ENCODE measurements at places on chromosomes 1 and 21. TPM values are rescaled to one million over a fixed set of nuclear protein-coding genes. Genes with fewer than 3 reads are reported as not detected.

SPRR1B gene
- total RNA-seq = not detected

PKN2 gene
- 7.3 TPM for total RNA-seq

SPATA1 gene
- total RNA-seq = not detected

FAM163A gene
- total RNA-seq = not detected

INSRR gene
- total RNA-seq = 2.9 TPM

SSR2 gene
- 103 TPM for total RNA-seq

NR1I3 gene
- 0.21 TPM for total RNA-seq

ENTREP3 gene
- total RNA-seq = 34.5 TPM

EIF2D gene
- total RNA-seq = 40.2 TPM

CELA2A gene
- not detected for total RNA-seq

CCDC30 gene
- not detected for total RNA-seq

GRCh38 chr1:10585242-10585641 lies 110.5 kb downstream of the PEX14 start:
- no peaks in the 10 kb centered on the region for H3K36me3 ChIP-seq
- H3K4me1 ChIP-seq = no peaks in the 10 kb centered on the region
- H3K4me3 ChIP-seq = no peak overlapping the region
- H3K27ac ChIP-seq = no peak overlapping the region

GRCh38 chr1:81213279-81213678 lies 587.5 kb upstream of the ADGRL2 start:
- no peaks in the 10 kb centered on the region for H3K27me3 ChIP-seq
- H3K4me3 ChIP-seq = no peak overlapping the region
- no peak overlapping the region for H3K27ac ChIP-seq
- H3K36me3 ChIP-seq = no peaks in the 10 kb centered on the region
- DNase-seq = no peak

- H3K4me1 ChIP-seq = no peaks in the 10 kb centered on the region
- H3K27ac ChIP-seq = no peak overlapping the region
- no peak for DNase-seq
- no peak overlapping the region for H3K4me3 ChIP-seq
- H3K36me3 ChIP-seq = no peaks in the 10 kb centered on the region
Measured at GRCh38 chr1:206094024-206094423, 23.2 kb downstream of the AVPR1B start.

- H3K27me3 ChIP-seq = no peaks in the 10 kb centered on the region
- no peak for DNase-seq
- H3K27ac ChIP-seq = no peak overlapping the region
- H3K4me1 ChIP-seq = no peaks in the 10 kb centered on the region
- H3K36me3 ChIP-seq = no peaks in the 10 kb centered on the region
Measured at GRCh38 chr1:86520789-86521521, 25.9 kb upstream of the CLCA4 start.

- H3K27me3 ChIP-seq = no peaks in the 10 kb centered on the region
- H3K4me3 ChIP-seq = no peak overlapping the region
- H3K4me1 ChIP-seq = peaks cover 8% of the 10 kb centered on the region
- DNase-seq = no peak
Measured at GRCh38 chr1:180909462-180909976, 3.2 kb upstream of the KIAA1614 start.

GRCh38 chr1:235920596-235921375 lies 54.1 kb upstream of the LYST start:
- H3K36me3 ChIP-seq = no peaks in the 10 kb centered on the region
- H3K4me3 ChIP-seq = no peak overlapping the region
- no peaks in the 10 kb centered on the region for H3K27me3 ChIP-seq
- H3K27ac ChIP-seq = no peak overlapping the region
- DNase-seq = no peak

- H3K4me3 ChIP-seq = no peak overlapping the region
- no peaks in the 10 kb centered on the region for H3K4me1 ChIP-seq
- no peak for DNase-seq
- H3K27ac ChIP-seq = no peak overlapping the region
Measured at GRCh38 chr1:153277852-153278251, 18.4 kb downstream of the LORICRIN start.

DNA sequence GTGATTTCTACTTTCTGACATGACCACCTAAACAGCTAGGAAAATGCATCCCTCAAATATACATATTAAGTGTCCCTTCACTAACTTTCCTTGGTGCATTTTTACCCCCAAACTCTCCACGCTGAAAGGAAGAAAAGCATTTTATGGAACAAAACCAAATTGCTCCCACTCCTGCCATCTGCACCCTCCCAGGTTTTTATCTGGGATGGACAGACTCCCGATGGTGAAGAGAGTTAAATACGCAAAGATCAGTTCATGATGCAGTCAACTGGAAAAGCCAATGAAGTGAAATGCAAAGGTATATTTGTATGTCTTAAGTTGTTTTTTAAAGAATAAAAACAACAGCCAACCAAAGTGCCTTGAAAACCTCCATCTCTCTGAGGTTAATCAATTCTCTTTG lies 2.7 kb downstream of the DSTYK start:
- no peak overlapping the region for H3K4me3 ChIP-seq
- H3K4me1 ChIP-seq = peaks cover 8% of the 10 kb centered on the region
- no peaks in the 10 kb centered on the region for H3K27me3 ChIP-seq
- no peak for DNase-seq

- H3K36me3 ChIP-seq = no peaks in the 10 kb centered on the region
- H3K4me3 ChIP-seq = no peak overlapping the region
- H3K27me3 ChIP-seq = no peaks in the 10 kb centered on the region
- H3K27ac ChIP-seq = no peak overlapping the region
Measured at GRCh38 chr1:57281324-57281723, 142.5 kb downstream of the DAB1 start.

DNA sequence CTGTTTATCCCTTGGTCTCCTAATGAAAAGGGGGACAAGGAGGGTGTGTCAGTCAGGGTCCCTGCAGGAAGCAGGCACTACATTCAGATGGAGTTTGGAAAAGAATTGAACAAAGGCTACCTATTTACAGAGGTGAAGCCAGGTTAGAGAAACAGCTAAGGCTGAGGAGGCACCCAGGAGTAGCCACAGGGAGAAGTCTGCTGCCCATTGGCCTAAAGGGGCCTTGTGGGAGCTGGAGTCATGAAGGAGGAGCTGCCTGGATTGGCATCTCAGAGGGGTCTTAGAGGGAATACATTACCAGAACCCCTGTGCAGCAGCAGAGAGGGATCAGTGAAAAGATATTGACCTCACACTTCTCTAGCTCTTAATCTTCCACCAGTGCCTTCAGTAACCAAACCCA lies 31.2 kb upstream of the USP24 start:
- H3K27me3 ChIP-seq = no peaks in the 10 kb centered on the region
- no peak for DNase-seq
- no peak overlapping the region for H3K27ac ChIP-seq
- no peak overlapping the region for H3K4me3 ChIP-seq

DNA sequence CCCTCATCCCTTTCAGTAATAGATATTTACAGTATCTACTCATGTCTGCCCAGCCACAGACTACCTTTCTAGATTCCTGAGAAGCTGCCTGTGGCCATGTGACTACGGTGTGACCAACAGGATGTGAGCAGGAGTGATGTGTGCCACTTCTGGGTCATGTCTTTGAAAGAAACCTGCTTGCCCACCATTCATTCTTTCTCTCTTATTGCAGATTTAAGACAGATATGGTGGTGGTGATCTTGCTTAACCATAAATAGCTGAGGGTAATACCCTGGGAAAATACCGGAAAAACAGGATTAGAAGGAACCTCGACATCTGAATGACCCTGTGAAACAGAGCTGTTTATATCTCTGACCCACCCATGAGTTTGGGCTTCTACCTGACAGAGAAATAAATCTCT lies 41.6 kb upstream of the GUCA2A start:
- no peak overlapping the region for H3K27ac ChIP-seq
- DNase-seq = no peak
- H3K4me3 ChIP-seq = no peak overlapping the region
- no peaks in the 10 kb centered on the region for H3K4me1 ChIP-seq
- peaks cover 13% of the 10 kb centered on the region for H3K36me3 ChIP-seq
- no peaks in the 10 kb centered on the region for H3K27me3 ChIP-seq

- H3K36me3 ChIP-seq = peaks cover 82% of the 10 kb centered on the region
- no peak for DNase-seq
- no peaks in the 10 kb centered on the region for H3K27me3 ChIP-seq
- H3K4me1 ChIP-seq = no peaks in the 10 kb centered on the region
- no peak overlapping the region for H3K27ac ChIP-seq
- no peak overlapping the region for H3K4me3 ChIP-seq
Measured at GRCh38 chr21:45175326-45176095, 101.1 kb downstream of the ADARB1 start.

DNA sequence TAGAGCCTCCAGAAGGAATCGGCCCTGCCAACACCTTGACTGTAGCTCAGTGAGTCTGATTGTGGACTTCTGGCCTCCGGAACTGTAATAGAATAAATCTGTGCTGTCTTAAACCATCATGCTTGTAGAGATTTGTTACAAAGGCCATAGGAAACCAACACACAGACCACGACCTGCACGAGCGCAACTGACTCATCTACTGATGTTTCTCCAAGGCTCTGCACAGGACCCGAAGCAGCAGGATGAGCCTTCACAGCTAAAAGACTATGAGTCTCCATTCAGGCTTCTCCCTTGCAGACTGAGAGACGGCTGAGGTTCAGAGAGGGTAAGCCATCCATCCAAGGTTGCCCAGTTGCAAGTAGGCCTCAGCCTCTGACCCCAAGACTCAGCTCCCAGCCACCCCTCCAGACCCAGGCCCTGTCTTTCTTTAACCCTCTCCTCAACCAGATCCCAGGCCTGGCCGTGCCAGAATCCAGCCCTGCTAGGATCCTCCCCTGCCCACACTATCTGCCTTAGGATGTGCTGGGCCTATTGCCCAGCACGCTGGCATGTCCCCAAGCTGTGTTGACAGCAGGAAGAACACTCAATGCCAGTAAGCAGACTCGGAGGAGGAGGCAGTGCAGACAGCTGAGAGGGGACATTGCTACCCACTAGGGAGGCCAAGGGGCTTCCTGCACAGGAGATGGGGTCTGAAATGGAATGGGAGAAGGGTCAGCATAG lies 109.0 kb downstream of the HMGB4 start:
- no peak for DNase-seq
- H3K27me3 ChIP-seq = no peaks in the 10 kb centered on the region
- no peaks in the 10 kb centered on the region for H3K36me3 ChIP-seq
- no peak overlapping the region for H3K4me3 ChIP-seq
- no peak overlapping the region for H3K27ac ChIP-seq

DNA sequence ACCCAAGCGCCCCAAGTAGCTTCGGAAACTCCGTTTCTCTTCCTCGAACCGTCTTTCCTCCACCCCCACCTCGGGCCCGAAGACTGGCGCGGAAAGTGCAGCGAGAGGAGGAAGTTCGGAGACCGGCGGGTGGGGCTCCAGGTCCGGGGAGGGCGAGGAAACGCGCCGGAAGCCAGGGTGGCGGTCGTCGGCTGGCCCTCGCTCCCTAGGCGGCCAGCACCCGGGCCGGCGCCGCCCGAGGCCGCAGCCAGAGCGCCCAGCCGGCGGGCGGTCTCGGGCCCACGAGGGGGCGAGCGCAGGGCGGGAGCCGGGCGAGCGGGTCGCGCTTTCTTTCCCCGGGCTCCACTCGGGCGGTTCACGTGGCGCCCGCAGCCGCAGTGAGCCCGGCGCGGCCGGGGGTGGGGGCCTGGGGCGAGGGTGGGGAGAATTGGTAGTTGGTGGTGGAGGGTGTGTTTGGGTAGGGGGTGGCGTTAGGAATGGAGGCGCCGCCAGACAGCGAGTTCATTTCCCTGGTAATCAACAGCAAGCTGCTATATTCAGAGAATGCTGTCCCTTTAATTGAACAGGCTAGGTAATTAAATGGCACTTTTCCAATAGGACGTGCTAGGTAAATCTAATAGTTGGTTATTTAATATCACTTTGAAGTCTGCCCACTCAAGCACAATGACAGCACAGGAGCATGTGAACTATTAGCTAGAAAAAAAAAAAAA lies 6.7 kb downstream of the LMO4 start:
- peak overlapping the region; percentile 77 for H3K27ac ChIP-seq
- peak overlapping the region; percentile 94 for H3K4me3 ChIP-seq
- no peaks in the 10 kb centered on the region for H3K27me3 ChIP-seq
- no peak for DNase-seq
- H3K4me1 ChIP-seq = peaks cover 10% of the 10 kb centered on the region

- no peak overlapping the region for H3K4me3 ChIP-seq
- DNase-seq = no peak
- H3K4me1 ChIP-seq = no peaks in the 10 kb centered on the region
- no peaks in the 10 kb centered on the region for H3K27me3 ChIP-seq
- H3K27ac ChIP-seq = no peak overlapping the region
- no peaks in the 10 kb centered on the region for H3K36me3 ChIP-seq
Measured at GRCh38 chr1:230322967-230323547, 103.1 kb downstream of the PGBD5 start.

- no peaks in the 10 kb centered on the region for H3K27me3 ChIP-seq
- H3K36me3 ChIP-seq = no peaks in the 10 kb centered on the region
- H3K4me3 ChIP-seq = no peak overlapping the region
- no peak for DNase-seq
- H3K27ac ChIP-seq = no peak overlapping the region
- H3K4me1 ChIP-seq = no peaks in the 10 kb centered on the region
Measured at GRCh38 chr1:11882814-11883538, 24.2 kb upstream of the NPPB start.

All from ascending aorta (tissue), 2 donors.